ENCODE measurements at places on chromosomes 1 and 21.

DNA sequence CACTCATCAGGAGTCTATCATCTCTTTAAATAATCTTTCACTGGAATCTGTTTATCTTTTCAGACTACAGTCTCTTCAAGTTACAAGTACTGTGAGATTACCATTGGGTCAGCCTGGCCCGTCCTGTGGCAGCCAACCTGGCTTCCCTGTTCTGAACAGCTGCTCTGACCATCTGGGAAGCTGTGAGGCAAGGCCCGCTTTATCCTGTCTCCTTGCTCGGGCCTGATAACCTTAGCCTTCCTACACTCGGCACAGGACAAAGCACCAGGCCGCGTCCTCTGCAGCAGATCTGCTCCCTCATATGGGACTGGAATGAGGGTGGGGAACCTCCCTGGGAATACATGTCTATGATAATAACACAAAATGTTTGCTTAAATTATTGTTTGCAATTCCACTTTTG, 113.3 kb downstream of the PTPN14 start:
- no peak for DNase-seq

DNA sequence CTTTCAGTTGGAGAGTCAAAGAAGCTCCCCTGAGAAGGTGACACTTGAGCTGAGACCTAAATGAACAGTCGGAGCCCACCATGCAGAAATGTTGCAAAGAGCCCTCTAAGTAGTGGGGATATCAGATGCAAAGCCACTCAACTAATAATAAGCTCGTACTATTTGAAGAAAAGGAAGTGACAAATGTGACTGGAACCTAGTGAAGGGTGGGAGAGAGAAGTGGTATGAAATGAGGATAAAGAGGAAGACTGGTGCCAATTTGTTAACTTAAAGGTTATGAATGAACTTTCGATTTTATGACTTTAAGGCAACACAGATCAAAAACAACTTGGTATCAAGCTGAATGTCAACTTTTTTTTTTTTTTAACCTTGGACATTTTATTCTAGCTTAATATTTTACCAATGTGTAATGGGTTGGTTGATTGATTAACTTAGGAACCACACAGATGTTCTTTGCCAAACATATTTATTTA, 14.7 kb downstream of the LYPLAL1 start:
- DNase-seq = no peak

GRCh38 chr1:201506092-201506491, 831 bp downstream of the CSRP1 start:
- DNase-seq = no peak

- no peak for DNase-seq
Observed at GRCh38 chr21:36178349-36178748, 21.7 kb downstream of the DOP1B start.

GRCh38 chr1:48619539-48619938, 147.5 kb upstream of the SPATA6 start:
- DNase-seq = no peak
